Vagina (tissue), 2 donors: ENCODE measurements at places on chromosomes 13 and 19.

DNA sequence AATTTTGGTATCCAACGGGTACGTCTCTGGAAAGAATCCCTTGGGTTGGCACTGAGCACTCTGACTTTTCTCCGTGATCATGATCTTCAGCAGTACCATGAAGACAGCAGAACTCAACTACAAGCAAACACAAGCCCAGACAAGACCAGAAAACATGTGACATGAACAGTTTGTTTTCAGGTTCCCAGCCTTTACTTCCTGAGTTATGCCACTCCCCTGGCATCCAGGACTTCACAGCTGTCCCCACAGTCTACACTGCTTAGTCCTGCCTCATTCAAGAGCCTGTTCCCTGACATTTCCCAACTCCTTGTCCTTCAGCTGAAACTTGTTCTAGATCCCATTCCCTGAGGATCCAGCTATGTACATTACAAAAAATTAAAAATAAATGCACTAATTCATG lies 4.9 kb upstream of the N4BP2L1 start:
- DNase-seq: no peak
- H3K36me3 ChIP-seq: no peaks in the 10 kb centered on the region
- H3K4me1 ChIP-seq: peaks cover 12% of the 10 kb centered on the region
- H3K27ac ChIP-seq: no peak overlapping the region

DNA sequence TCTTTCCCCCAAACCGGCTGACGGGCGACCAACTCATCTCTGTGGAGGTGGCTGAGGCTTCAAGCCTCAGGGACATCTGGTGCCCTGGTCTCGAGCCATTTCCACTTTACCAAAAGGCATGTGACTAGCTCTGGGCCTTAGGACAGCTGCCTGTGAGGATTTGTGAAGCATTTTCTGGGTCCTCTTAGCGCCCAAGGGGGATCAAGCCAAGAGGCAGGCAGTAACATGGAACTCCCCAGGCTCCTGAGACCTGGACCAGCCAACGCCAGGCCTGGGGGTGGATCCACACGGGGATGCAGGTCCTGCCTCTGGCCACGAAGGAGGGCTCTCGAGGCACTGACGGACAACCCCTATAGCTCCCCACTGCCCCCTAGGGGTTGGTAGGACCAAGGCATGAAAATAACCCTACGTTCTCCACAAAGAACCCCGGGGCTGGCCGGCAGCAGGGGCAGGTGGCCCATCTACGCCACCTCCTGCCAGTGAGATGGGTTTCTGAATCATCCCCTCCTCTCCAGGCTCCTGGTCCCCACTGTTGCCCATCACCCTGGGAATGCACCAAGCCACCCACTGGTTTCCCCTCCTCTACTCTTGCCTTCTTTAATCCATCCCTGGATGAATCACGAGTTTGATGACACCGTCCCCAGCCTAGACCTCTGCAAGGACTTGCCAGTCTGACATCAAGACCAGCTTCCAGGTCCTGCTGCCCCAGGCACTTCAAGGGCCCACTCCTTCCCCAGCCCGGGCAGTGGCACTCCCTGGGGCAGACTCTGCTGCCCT lies 7.0 kb upstream of the MYDGF start:
- H3K27me3 ChIP-seq: no peaks in the 10 kb centered on the region
- H3K36me3 ChIP-seq: no peaks in the 10 kb centered on the region
- no peak for DNase-seq

- peaks cover 22% of the 10 kb centered on the region for H3K4me1 ChIP-seq
- no peak overlapping the region for H3K27ac ChIP-seq
- peak overlapping the region; percentile 37 for H3K4me3 ChIP-seq
- H3K36me3 ChIP-seq: no peaks in the 10 kb centered on the region
- no peak for DNase-seq
Observed at GRCh38 chr19:53982611-53983010, 8.8 kb upstream of the CACNG6 start.

GRCh38 chr19:57338877-57339276 lies 12.2 kb upstream of the ZNF304 start:
- no peak overlapping the region for H3K4me3 ChIP-seq
- H3K4me1 ChIP-seq: no peaks in the 10 kb centered on the region
- H3K27ac ChIP-seq: no peak overlapping the region
- no peaks in the 10 kb centered on the region for H3K27me3 ChIP-seq
- peaks cover 4% of the 10 kb centered on the region for H3K36me3 ChIP-seq

DNA sequence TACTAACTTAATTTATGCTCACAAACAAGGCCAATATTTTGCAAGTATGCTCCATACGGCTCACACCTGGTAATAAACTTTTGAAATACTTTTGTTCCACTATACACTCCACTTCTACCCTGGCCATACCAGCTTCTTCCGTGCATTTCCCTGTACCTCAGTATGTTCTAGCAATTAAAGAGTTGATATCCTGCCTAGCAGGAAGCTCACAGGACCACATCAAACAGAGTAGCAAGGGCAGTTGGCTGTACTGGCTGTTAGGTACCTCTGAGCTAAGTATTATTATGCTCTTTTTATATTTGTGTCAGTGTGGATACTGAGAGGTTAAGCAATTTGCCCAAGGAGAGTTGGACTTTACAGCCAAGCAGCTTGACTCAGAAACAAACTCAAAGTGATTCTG lies 257.7 kb downstream of the SLITRK6 start:
- no peaks in the 10 kb centered on the region for H3K36me3 ChIP-seq
- no peak overlapping the region for H3K4me3 ChIP-seq
- DNase-seq: no peak
- no peaks in the 10 kb centered on the region for H3K27me3 ChIP-seq
- H3K27ac ChIP-seq: no peak overlapping the region

DNA sequence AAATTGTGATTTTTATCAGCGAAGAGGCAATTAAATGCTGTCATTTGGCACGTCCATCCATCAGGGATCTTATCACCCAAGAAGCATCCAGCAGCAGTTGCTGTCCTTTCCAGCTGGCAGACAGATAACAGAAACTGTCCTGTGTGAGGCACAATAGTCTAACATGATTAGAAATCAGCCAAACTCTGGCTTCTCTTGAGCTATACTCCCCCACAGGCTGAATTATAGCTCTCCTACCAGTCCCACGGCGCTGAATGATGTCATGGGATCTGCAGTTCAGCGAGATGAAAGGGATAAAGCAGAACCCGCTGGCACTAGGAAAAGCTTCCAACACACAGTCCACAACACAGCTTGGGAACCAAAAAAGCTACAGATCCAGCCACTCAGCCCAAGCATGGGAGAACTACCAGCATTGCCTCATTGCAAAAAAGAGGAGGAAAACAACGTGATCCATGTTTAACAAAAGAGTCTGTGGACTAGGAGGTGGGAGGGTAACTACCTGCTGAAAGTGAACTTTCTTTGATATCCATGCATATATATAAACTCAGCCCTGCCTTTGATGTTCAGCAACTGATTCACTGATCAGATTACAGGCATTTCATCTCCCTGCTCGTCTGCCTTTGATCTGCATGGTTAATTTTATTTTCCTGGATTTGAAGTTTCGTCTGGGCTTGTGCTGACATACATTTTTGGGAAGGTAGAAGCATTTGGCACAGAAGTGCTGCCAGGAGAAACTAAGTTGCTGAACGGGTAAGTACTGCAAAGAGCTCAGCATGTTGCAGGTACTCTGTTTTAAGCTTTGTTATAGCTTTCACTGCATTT lies at the start of gene TNFRSF19:
Gene TNFRSF19 (plus strand): TSS at position 314 of the 822 bp plus-strand sequence. CDS start 19,772 bp downstream, outside the sequence.
- H3K36me3 ChIP-seq: no peaks in the 10 kb centered on the region
- DNase-seq: no peak
- H3K27ac ChIP-seq: peak within 1 kb of the TSS; percentile 17
- H3K27me3 ChIP-seq: no peaks in the 10 kb centered on the region
- H3K4me1 ChIP-seq: peaks cover 8% of the 10 kb centered on the region

DNA sequence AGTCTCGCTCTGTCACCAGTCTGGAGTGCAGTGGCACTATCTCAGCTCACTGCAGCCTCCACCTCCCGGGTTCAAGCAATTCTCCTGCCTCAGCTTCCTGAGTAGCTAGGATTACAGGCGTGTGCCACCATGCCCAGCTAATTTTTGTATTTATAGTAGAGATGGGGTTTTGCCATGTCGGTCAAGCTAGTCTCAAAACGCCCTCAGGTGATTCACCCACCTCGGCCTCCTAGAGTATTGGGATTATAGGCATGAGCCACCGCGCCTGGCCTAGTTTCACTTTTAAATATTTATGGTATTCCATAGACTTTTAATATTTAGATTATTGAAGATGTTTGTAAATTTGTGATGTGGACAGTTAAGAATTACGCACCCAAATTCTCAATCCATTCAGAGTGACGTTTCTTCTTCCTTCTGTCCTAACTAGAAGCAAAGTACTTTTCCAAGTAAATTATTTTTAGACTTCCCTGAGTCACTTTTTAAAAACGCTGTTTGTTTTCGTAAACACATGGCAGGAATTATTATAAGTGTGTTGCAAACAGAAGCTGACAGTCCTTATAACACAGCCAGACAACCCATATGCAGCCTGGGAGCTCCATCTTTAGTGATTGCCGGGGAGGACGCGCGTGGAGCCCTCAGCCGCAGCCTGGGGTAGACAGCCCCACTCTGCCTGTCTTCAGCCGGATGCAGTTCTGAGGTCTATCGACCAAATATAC lies 131.7 kb downstream of the ATP11A start:
- no peak overlapping the region for H3K4me3 ChIP-seq
- H3K27me3 ChIP-seq: no peaks in the 10 kb centered on the region
- no peak overlapping the region for H3K27ac ChIP-seq
- no peak for DNase-seq

DNA sequence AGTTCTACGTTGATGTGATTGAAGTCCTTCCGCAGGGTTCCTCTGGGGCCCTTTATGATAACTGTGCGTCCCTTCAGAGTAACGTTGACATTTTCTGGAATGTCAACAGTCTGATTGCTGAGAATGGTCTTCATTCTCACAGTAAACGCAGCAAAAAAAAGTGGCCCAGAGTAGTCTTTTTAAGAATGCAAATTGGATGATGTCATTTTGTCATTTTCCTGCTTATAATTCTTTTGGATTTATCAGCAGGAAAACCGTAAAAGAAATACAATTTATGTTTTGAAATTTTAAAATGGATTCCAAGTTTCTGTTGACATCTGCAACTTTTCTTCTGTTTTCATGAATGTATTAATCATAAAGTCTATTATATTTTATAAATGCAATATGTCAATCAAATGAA lies 14.8 kb downstream of the URI1 start:
- no peak overlapping the region for H3K27ac ChIP-seq
- H3K27me3 ChIP-seq: no peaks in the 10 kb centered on the region
- H3K4me3 ChIP-seq: no peak overlapping the region

- peaks cover 18% of the 10 kb centered on the region for H3K4me1 ChIP-seq
- no peak for DNase-seq
- H3K36me3 ChIP-seq: no peaks in the 10 kb centered on the region
Observed at GRCh38 chr19:9139609-9140158, 513 bp upstream of the ZNF317 start.

DNA sequence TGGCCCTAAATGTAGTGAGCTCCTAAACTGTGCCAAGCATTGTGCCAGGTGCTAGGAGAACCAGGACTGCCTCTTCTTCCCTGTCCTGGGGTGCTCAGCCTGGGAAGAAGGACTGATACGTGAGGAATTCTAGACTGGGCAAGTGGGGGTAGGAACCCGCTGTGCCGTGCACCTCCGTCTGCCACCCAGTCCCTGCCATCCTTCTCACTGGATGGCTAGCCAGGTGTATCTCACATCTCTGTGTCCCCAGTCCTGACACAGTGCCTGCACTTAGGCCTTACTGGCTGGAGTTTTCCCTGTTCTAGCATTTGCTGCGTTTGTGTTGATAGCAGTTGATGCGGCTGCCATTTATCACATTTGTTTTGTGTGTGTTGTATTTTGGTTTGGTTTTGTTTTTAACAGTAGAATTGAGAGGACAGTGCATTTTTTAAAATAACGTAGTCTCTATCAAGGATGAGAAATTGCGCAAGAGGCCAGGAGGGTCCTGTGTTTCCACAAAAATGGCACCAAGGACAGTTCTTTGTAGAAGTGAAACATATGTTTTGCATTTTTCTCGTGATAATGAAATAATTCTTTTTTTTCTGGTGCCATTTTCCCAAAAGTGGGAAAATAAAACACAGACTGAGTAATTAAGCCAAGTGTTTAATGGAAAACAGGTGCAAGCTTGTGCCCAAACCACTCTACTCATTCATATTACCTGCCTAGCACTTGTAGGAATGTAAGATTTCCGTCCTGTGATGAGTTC lies 4.7 kb upstream of the GPR183 start:
- H3K4me1 ChIP-seq: peaks cover 39% of the 10 kb centered on the region
- peaks cover 6% of the 10 kb centered on the region for H3K36me3 ChIP-seq
- no peaks in the 10 kb centered on the region for H3K27me3 ChIP-seq
- H3K4me3 ChIP-seq: no peak overlapping the region

GRCh38 chr13:50843257-50844083 lies at the start of gene DLEU7:
DLEU7 (minus strand) TSS chr13:50843692; CDS start chr13:50843646, 46 bp downstream.
- H3K4me1 ChIP-seq: peaks cover 12% of the 10 kb centered on the region
- no peak for DNase-seq

DNA sequence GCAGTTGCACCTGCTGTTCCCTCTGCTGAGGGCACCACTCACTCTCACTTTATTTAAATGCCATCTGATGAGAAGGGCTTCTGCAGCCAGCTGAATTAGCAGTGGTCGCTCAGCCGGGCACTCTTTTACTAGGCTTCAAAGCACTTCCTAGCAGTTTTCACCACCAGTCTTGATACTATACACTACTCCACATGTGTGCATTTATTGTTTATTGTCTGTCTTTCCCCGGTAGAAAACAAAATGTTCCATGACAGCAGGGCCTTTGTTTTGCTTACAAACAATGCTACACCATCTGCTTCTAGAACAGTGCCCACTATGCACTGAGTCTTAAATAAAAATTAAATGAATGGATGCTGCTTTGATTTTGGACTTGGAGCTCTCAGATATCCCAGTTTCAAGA lies 404.9 kb downstream of the FGF14 start:
- no peak for DNase-seq
- H3K27ac ChIP-seq: no peak overlapping the region
- no peaks in the 10 kb centered on the region for H3K36me3 ChIP-seq

DNA sequence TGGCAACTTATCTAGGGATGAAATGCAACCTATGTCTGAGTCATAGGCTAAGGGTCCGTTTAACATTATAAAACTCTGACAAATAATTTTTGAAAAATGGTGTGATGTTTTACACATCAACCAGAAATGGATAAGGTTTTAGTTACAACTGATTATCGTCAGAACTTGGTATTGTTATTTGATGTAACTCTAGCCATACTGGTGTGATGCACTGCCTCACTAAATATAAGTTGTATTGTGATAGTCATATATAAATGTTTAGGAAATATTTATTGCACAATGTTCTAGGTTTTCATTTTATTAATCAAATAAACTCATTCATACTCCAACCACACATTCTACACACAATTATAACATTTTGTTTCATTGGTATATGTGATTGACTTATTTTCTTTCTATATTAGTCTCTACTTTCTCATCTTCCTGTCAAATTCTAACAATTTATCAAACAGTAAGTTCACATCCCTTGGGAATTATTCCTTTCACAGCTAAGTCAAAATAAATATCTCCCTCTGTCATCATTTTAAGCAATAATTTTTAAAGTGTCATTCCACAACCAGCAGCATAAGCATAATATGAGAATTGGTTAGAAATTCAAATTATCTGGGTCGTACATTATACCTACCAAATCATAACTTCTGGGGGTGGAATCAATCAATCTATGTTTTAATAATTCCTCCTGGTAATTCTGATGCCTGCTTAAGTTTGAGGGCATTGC lies 873.9 kb downstream of the SLITRK1 start:
- H3K36me3 ChIP-seq: peaks cover 5% of the 10 kb centered on the region
- no peaks in the 10 kb centered on the region for H3K4me1 ChIP-seq
- no peak for DNase-seq
- no peaks in the 10 kb centered on the region for H3K27me3 ChIP-seq
